Osteoblast (primary cell): ENCODE measurements at places on chromosomes 5 and 9. TPM values are rescaled to one million over a fixed set of nuclear protein-coding genes. Genes with fewer than 3 reads are reported as not detected.

The CDH6 gene
- total RNA-seq: 9.4 and 16.3 TPM in 2 replicates

- H3K4me3 ChIP-seq: no peak overlapping the region
- no peak for DNase-seq
- H3K27me3 ChIP-seq: no peaks in the 10 kb centered on the region
- no peaks in the 10 kb centered on the region for H3K4me1 ChIP-seq
- H3K27ac ChIP-seq: no peak overlapping the region
- H3K36me3 ChIP-seq: no peaks in the 10 kb centered on the region
Measured at GRCh38 chr5:123147741-123148140, 58.7 kb downstream of the PRDM6 start.

The PTCH1 gene
- 3.3 and 7.7 TPM in 2 replicates for total RNA-seq

GRCh38 chr5:132473019-132473531, 17.5 kb downstream of the IRF1 start:
- H3K36me3 ChIP-seq: no peaks in the 10 kb centered on the region
- no peaks in the 10 kb centered on the region for H3K27me3 ChIP-seq
- H3K27ac ChIP-seq: no peak overlapping the region
- peaks cover 47% of the 10 kb centered on the region for H3K4me1 ChIP-seq

The MARVELD2 gene
- total RNA-seq: 7.7 and 9.4 TPM in 2 replicates

GRCh38 chr9:129237164-129237611, 59.1 kb upstream of the IER5L start:
- H3K27me3 ChIP-seq: no peaks in the 10 kb centered on the region
- peaks cover 16% of the 10 kb centered on the region for H3K4me1 ChIP-seq
- H3K27ac ChIP-seq: no peak overlapping the region
- H3K4me3 ChIP-seq: peak overlapping the region; percentile 57
- H3K36me3 ChIP-seq: no peaks in the 10 kb centered on the region
- DNase-seq: peak; percentile 90

GRCh38 chr9:97487861-97488260, 13.6 kb upstream of the TMOD1 start:
- no peak for DNase-seq
- peaks cover 4% of the 10 kb centered on the region for H3K36me3 ChIP-seq
- no peaks in the 10 kb centered on the region for H3K4me1 ChIP-seq
- H3K27me3 ChIP-seq: no peaks in the 10 kb centered on the region

- H3K27me3 ChIP-seq: no peaks in the 10 kb centered on the region
- no peak overlapping the region for H3K27ac ChIP-seq
- H3K4me3 ChIP-seq: no peak overlapping the region
- no peak for DNase-seq
Measured at GRCh38 chr9:26319859-26320258, 572.7 kb downstream of the CAAP1 start.

The CNTLN gene
- 17.7 and 18.6 TPM in 2 replicates for total RNA-seq

The HMGCS1 gene
- total RNA-seq: 222 and 277 TPM in 2 replicates

- peaks cover 25% of the 10 kb centered on the region for H3K36me3 ChIP-seq
- H3K4me1 ChIP-seq: peaks cover 37% of the 10 kb centered on the region
- no peak overlapping the region for H3K4me3 ChIP-seq
- DNase-seq: no peak
Measured at GRCh38 chr9:110975278-110975677, 63.0 kb downstream of the LPAR1 start.

GRCh38 chr5:142181096-142181495, 72.5 kb downstream of the NDFIP1 start:
- H3K36me3 ChIP-seq: no peaks in the 10 kb centered on the region
- no peaks in the 10 kb centered on the region for H3K4me1 ChIP-seq
- no peaks in the 10 kb centered on the region for H3K27me3 ChIP-seq
- H3K4me3 ChIP-seq: no peak overlapping the region

DNA sequence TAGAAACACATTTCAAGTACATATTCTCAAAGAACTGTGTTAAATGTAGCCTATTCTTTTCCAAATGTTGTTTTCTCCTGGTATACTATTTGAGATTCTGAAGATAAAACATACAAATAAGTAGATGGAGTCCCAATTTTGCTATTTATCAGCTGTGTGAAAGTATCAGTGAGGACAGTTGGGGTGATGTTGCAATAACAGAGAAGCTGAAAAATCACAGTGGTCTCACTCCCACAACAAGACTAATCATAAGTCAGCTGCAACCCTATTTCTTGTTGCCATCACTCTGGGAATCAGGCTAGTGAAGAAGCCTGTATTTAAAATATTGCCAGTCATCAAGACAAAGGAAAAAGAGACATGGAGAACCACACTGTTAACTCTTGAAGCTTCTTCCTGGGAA, 25.9 kb upstream of the LURAP1L start:
- no peaks in the 10 kb centered on the region for H3K27me3 ChIP-seq
- H3K4me3 ChIP-seq: no peak overlapping the region
- no peaks in the 10 kb centered on the region for H3K36me3 ChIP-seq
- DNase-seq: no peak
- H3K27ac ChIP-seq: no peak overlapping the region

GRCh38 chr5:131514316-131515283, 120.4 kb downstream of the RAPGEF6 start:
- H3K27ac ChIP-seq: peak overlapping the region; percentile 15
- no peaks in the 10 kb centered on the region for H3K36me3 ChIP-seq
- peaks cover 11% of the 10 kb centered on the region for H3K4me1 ChIP-seq
- H3K27me3 ChIP-seq: no peaks in the 10 kb centered on the region

- H3K36me3 ChIP-seq: no peaks in the 10 kb centered on the region
- H3K4me1 ChIP-seq: no peaks in the 10 kb centered on the region
- H3K27me3 ChIP-seq: no peaks in the 10 kb centered on the region
Measured at GRCh38 chr5:105868038-105868780, 1802.5 kb downstream of the EFNA5 start.

DNA sequence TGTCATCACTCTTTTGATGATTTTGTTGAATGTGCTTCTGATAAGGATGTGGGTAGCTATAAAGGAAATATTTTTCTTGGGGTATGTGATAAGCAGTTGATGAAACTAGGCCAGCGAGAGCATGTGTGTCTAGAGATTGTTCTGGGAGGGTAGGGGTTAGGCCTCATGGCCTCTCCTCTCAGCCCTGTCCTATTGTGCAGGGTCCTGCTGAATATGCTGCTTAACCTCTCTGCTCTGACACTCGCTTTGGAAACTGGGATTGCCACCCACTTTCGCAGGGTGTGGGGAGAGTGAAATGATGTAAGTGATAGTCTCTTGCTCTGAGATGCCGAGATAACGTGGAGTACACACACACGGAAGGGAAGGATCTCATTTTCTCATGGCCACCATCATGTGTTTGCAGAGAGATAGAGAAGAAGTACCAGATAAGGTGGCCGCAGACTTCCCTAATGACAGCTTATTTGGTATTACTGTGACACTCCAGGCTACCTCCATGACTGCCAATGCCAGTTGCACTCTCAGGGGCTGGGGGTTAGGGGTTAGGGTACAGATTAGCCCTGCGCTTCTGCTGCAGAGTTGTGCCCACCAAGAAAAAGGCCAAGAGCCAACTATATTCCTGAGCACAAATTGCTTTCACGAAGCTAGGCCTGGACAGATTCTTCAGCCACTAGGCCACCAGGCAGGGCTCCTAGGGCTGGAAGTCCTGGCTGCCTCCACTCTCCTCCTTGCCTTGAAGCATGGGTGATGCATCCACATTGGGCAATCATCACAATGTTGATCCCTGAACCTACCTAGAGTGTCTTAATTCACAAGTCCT, 25.2 kb upstream of the TNFAIP8 start:
- no peak overlapping the region for H3K27ac ChIP-seq
- no peaks in the 10 kb centered on the region for H3K27me3 ChIP-seq
- H3K36me3 ChIP-seq: no peaks in the 10 kb centered on the region
- no peak overlapping the region for H3K4me3 ChIP-seq
- DNase-seq: no peak

DNA sequence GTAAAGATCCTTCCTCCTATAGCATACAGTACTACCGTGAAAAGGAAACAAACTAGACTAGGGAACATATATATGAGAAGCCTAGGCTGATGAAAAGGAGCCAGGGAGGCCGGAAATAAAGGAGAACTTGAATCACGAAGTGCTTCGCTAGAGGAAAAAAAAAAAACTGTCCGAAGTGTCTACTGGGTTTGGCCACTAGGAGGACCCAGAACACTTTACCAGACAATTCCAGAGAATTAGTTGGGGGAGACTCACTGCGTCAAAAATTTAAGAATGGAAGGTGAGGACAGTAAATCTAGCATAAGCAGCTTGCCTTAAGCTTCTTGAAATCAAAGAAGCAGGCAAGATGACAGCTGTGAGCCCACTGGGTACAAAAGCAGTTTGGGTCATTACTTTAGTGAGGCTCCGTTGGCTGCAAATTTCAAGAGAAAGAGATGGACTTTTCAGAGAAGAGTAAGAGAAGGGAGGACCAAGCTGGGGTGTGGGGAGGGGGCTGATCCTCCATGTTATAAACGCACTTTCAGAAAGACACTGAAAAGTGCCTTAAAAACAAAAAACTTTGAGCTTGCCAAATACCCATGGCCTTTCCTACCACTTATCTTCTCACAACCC, 47.4 kb downstream of the P4HA2 start:
- no peaks in the 10 kb centered on the region for H3K36me3 ChIP-seq
- DNase-seq: peak; percentile 95
- H3K27me3 ChIP-seq: no peaks in the 10 kb centered on the region
- H3K4me1 ChIP-seq: peaks cover 3% of the 10 kb centered on the region

DNA sequence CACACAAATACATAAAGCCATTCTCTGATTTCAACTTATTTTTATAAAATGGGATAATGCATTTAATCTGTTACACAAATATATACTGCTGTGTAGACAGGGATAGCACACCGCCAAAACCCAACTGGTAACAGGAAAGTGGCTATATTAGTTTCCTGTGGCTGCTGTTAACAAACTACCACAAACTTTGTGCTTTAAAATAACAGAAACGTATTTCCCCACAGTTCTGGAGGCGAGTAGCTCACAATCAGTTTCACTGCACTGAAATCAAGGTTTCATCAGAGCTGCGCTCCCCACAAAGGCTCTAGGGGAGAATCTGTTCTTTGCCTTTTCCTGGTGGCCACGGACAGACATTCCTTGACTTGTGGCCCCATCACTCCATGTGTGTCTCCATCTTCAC, 94.0 kb downstream of the MLLT3 start:
- no peak overlapping the region for H3K4me3 ChIP-seq
- no peak for DNase-seq
- no peaks in the 10 kb centered on the region for H3K4me1 ChIP-seq
- no peaks in the 10 kb centered on the region for H3K36me3 ChIP-seq
- no peak overlapping the region for H3K27ac ChIP-seq

DNA sequence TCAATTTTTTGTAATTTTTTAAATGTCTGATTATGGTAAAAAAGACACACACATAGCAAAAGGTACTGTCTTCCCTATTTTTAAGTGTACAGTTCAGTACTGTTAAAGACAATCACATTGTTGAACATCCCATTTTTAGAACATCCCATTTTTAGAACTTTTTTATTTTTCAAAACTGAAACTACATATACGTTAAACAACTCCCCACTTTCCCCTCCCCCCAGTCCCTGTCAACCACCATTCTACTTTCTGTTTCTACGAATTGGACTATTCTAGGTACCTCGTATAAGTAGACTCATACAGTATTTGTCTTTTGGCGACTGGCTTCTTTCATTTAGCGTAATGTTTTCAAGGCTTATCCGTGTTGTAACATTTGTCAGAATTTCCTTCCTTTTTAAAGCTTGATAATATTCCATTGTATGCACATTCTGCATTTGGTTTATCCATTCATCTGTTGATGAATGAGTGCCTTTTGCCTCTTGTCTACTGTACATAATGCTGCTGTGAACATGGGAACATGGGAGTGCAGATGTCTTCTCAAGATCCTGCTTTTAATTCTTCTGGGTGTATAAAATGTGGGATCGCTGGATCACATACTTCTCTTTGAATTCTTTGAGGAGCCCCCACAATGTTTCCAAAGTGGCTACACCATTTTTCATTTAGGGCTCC, 154.0 kb downstream of the PIK3R1 start:
- no peak for DNase-seq
- peaks cover 14% of the 10 kb centered on the region for H3K4me1 ChIP-seq
- H3K27me3 ChIP-seq: no peaks in the 10 kb centered on the region
- no peak overlapping the region for H3K27ac ChIP-seq
- H3K36me3 ChIP-seq: no peaks in the 10 kb centered on the region
- H3K4me3 ChIP-seq: no peak overlapping the region

DNA sequence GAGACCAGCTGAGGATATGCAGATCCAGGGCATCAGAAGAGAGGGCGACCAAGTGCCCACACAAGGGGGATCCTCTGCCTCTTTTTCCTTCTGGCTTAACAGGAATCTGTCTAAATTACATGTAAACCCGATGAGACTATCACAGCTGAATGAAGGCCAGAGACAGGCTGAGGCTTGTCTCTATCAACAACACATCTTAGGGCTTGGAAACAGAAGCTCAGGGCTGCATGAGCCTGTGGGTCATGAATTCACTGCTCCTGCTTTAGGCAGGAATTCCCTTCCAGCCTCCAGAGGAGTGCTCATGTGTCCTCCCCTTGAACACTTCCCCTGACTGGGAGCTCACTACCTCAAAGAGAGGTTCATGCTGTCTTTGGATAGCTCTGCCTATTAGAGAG, 106.1 kb upstream of the PHYKPL start:
- H3K27ac ChIP-seq: no peak overlapping the region
- H3K4me1 ChIP-seq: no peaks in the 10 kb centered on the region
- no peaks in the 10 kb centered on the region for H3K27me3 ChIP-seq
- DNase-seq: no peak
- H3K36me3 ChIP-seq: no peaks in the 10 kb centered on the region

The C5 gene
- 5.1 and 5.6 TPM in 2 replicates for total RNA-seq

DNA sequence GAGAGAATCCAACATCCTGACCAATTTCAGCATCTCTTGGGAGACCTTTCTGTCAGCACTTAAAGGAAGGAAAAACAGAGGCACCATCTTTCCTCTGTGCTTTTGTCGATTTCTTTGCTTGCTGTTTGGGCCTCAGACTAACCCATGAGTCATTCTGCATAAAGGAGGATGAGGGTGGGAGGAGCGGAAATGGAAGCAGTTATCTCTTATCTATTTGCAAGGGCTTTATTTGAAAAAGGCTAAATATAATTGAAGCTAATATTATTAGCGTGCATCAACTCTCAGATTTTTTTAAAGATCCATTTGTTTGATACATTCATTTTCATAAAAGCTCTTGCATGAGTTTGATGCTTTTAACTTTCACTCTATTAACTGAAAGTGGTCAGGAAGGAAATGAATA, 72.9 kb downstream of the ZNF622 start:
- no peaks in the 10 kb centered on the region for H3K4me1 ChIP-seq
- no peak overlapping the region for H3K27ac ChIP-seq
- no peaks in the 10 kb centered on the region for H3K36me3 ChIP-seq
- DNase-seq: no peak
- H3K4me3 ChIP-seq: no peak overlapping the region
- no peaks in the 10 kb centered on the region for H3K27me3 ChIP-seq

The FGF1 gene
- total RNA-seq: 2.9 and 4.3 TPM in 2 replicates

The CYFIP2 gene
- 4.7 and 6.5 TPM in 2 replicates for total RNA-seq

The IRGM gene
- total RNA-seq: not detected in 2 replicates

The ZNF484 gene
- total RNA-seq: 13.0 and 14.4 TPM in 2 replicates

The PLPP7 gene
- 16.3 and 18.0 TPM in 2 replicates for total RNA-seq

The MACROH2A1 gene
- total RNA-seq: 150 and 162 TPM in 2 replicates

- peak overlapping the region; percentile 99 for H3K27ac ChIP-seq
- no peaks in the 10 kb centered on the region for H3K27me3 ChIP-seq
- peak; percentile 32 for DNase-seq
- peaks cover 31% of the 10 kb centered on the region for H3K36me3 ChIP-seq
- H3K4me1 ChIP-seq: peaks cover 53% of the 10 kb centered on the region
Measured at GRCh38 chr5:34718516-34718915, 62.4 kb downstream of the RAI14 start.

The BAAT gene
- total RNA-seq: under 0.01 TPM in 1 of 2 replicates, not detected in the other

The SV2C gene
- not detected in 2 replicates for total RNA-seq

- no peak overlapping the region for H3K4me3 ChIP-seq
- H3K27ac ChIP-seq: no peak overlapping the region
- H3K4me1 ChIP-seq: no peaks in the 10 kb centered on the region
- no peak for DNase-seq
- H3K27me3 ChIP-seq: no peaks in the 10 kb centered on the region
- H3K36me3 ChIP-seq: peaks cover 3% of the 10 kb centered on the region
Measured at GRCh38 chr9:97617939-97618416, 15.2 kb downstream of the TSTD2 start.
